ENCODE measurements at places on chromosomes 11 and 22.

DNA sequence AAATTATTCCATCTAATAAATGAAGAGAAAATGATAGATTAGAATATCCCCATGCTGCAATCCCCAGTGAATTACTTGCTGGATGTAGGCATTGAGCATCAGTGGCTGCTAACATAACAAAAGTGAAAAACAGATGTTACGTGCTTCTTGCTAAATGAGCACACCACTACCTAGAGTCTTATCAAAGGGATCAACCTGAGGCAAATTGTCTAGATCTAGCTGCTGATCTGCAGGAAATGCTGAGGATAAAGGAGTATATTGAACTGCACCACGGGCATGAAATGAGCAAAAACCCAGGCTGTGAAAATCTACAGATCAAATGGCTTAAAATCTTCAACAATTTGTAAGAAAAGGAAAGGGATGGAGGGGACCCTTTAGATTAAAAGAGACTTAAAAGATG, 45.3 kb upstream of the SCUBE2 start:
- H3K27ac ChIP-seq = no peak overlapping the region
- H3K4me1 ChIP-seq = peaks cover 4% of the 10 kb centered on the region
- H3K27me3 ChIP-seq = no peaks in the 10 kb centered on the region

GRCh38 chr11:65311170-65311678, 3.4 kb upstream of the CDC42EP2 start:
- no peak overlapping the region for H3K4me3 ChIP-seq
- H3K27ac ChIP-seq = peak overlapping the region; percentile 58
- DNase-seq = no peak
- no peaks in the 10 kb centered on the region for H3K27me3 ChIP-seq
- peaks cover 3% of the 10 kb centered on the region for H3K4me1 ChIP-seq

DNA sequence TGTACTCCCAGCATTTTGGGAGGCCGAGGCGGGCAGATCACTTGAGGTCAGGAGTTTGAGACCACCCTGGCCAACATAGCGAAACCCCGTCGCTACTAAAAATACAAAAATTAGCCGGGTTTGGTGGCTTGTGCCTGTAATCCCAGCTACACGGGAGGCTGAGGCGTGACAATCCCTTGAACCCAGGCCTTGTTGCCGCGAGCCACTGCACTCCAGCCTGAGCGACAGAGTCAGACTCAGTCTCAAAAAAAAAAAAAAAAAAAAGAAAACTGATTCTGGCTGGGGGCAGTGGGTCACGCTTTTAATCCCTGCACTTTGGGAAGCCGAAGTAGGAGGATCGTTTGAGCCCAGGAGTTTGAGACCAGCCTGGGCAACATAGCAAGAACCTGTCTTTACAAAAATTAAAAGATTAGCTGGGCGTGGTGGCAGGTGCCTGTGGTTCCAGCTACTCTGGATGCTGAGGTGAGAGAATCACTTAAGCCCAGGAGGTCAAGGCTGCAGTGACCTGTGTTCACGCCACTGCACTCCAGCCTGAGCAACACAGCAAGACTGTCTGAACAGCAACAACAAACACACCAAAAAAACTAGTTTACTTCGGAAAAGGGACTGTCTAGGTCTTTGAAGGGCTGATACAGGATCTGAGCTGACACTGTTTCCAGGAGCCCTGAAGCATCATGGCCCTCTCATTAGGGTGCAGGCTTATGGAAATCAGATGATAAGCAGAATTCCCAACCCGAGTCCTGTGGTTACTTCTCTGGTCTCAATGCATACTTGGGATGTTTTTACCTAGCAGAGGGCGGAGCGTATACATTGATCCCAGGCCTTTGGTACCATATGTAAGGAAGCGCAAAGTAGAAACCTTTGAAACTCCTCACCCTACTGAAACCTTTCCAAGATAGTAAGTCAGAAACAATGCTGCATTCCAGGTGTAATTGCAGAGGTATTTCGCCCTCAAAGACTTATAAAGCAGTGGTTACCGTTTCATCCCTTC, 1.8 kb upstream of the CHKB start:
- DNase-seq = no peak
- no peak overlapping the region for H3K4me3 ChIP-seq
- no peaks in the 10 kb centered on the region for H3K27me3 ChIP-seq
- H3K4me1 ChIP-seq = no peaks in the 10 kb centered on the region
- H3K27ac ChIP-seq = no peak overlapping the region

GRCh38 chr11:110478410-110478809, 48.7 kb downstream of the FDX1 start:
- no peaks in the 10 kb centered on the region for H3K27me3 ChIP-seq
- H3K27ac ChIP-seq = no peak overlapping the region
- H3K36me3 ChIP-seq = no peaks in the 10 kb centered on the region
- peaks cover 10% of the 10 kb centered on the region for H3K4me1 ChIP-seq
- no peak overlapping the region for H3K4me3 ChIP-seq

GRCh38 chr11:114059984-114060391, 477 bp downstream of the ZBTB16 start:
- peak overlapping the region; percentile 98 for H3K27ac ChIP-seq
- H3K36me3 ChIP-seq = no peaks in the 10 kb centered on the region
- H3K4me3 ChIP-seq = peak overlapping the region; percentile 94
- DNase-seq = no peak
- H3K4me1 ChIP-seq = peaks cover 14% of the 10 kb centered on the region

DNA sequence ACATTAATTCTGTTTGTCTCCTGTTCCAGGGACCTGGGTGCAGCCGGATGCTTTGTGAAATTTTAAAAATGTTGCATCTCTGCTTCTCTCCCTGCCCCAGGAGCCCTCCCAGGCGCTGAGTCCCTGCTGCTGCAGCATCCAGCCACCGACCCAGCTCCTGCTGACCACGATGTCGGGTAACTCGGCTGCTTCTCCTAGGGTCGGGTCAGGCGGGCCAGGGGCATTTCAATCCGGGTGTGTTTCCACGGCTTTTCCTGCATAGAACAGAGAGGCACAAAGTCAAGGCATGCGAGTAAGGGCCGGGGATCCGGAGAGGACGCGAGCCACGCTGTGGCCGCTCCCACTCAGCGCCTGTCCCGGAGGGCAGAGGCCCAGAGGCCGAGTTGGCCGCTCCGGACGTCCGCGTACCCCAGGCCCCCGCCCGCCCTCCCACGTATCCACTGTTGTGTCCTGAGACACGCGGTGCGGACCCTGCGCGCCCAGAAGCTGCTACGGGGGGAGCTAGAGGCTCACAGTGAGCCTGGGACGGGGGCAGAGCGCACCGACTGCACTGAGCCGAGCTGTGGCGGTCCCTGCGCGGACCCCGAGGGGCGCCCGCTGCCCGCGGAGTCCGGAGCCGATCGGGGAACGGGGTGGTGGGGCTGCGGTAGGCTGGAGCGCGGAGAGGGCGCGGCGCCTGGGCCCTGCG, at the start of gene POU2AF3:
Gene POU2AF3 (plus strand): TSS at position 134 of the 688 bp plus-strand sequence. CDS start 36 bp downstream, at position 170.
- H3K36me3 ChIP-seq = no peaks in the 10 kb centered on the region
- H3K27ac ChIP-seq = peak within 1 kb of the TSS; percentile 92
- peaks cover 6% of the 10 kb centered on the region for H3K4me1 ChIP-seq
- DNase-seq = no peak
- no peaks in the 10 kb centered on the region for H3K27me3 ChIP-seq

GRCh38 chr22:46588279-46589140, 31.7 kb upstream of the GRAMD4 start:
- no peak overlapping the region for H3K27ac ChIP-seq
- no peaks in the 10 kb centered on the region for H3K4me1 ChIP-seq
- no peaks in the 10 kb centered on the region for H3K27me3 ChIP-seq
- no peaks in the 10 kb centered on the region for H3K36me3 ChIP-seq

GRCh38 chr11:8287297-8287696, 23.6 kb upstream of the LMO1 start:
- H3K36me3 ChIP-seq = no peaks in the 10 kb centered on the region
- H3K27ac ChIP-seq = no peak overlapping the region
- DNase-seq = no peak
- no peaks in the 10 kb centered on the region for H3K4me1 ChIP-seq
- H3K4me3 ChIP-seq = no peak overlapping the region
- no peaks in the 10 kb centered on the region for H3K27me3 ChIP-seq

DNA sequence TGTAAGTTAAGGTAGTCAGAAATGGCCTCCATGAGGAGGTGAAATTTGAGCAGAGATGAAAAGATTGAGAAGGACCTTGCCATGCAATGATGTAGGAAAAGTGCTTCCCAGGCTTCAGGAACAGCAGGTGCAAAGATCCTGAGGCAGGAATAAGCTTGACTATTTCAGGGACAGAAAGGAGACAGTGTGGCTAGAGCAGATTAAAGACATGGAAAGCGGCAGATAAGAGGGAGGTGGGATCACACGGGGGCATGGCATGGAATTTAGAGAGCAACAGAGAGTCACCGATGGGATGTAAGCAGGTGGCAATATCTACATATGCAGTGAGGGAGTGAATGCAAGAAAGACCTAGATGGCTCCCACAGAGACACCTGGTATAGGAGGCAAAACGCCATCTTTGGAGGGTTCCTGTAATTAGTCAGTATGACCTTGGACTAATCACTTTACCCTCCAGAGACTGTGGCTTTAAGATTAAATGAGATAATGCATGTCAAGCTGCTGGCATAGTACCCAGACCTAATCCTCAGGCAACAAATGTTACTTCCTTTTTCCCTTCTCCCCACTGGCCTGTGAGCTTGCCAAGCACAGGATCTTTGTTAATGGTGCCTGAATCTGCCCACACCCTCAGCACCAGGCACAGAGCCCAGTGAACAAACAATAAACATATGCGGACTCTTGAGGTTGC, 24.6 kb upstream of the ACER3 start:
- H3K27me3 ChIP-seq = no peaks in the 10 kb centered on the region
- peak; percentile 58 for DNase-seq
- H3K4me3 ChIP-seq = no peak overlapping the region
- H3K27ac ChIP-seq = peak overlapping the region; percentile 64
- H3K36me3 ChIP-seq = no peaks in the 10 kb centered on the region

DNA sequence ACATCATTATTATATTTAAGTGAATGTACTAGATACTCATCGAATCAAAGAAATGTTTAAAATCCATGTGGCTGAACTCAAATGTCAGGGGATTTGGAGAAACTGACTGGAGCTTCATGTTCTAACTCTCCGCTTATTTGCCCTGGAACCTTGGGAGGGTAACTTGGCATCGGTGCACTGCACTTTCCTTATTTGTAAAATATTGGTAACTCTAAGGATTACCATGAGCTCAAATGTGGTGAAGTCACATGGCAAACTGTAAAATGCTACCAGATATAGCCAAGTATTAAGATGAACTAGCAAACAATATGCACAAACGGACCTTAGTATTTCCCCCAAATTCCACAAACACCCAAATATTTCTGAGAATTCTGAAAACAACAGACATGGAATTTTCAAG, 75.6 kb downstream of the ETS1 start:
- no peak overlapping the region for H3K4me3 ChIP-seq
- H3K4me1 ChIP-seq = peaks cover 7% of the 10 kb centered on the region
- no peaks in the 10 kb centered on the region for H3K36me3 ChIP-seq
- H3K27ac ChIP-seq = no peak overlapping the region
- no peak for DNase-seq
